Stimulated activated CD4-positive, alpha-beta T cell treated with anti-CD3 and anti-CD28 coated beads, Interleukin-15, amount 100 ng/mL, for 48 hours (primary cell): ENCODE measurements at places on chromosomes 2 and 18.

- DNase-seq, result no peak
Measured at GRCh38 chr2:1744151-1744445, 217 bp downstream of the PXDN start.

GRCh38 chr2:98086491-98087446 lies at the start of gene VWA3B:
Gene VWA3B (plus strand): TSS chr2:98087167. CDS start chr2:98093093, 5,926 bp downstream.
- DNase-seq, result no peak

GRCh38 chr18:37285825-37286224 lies 279.8 kb downstream of the CELF4 start:
- no peak for DNase-seq

DNA sequence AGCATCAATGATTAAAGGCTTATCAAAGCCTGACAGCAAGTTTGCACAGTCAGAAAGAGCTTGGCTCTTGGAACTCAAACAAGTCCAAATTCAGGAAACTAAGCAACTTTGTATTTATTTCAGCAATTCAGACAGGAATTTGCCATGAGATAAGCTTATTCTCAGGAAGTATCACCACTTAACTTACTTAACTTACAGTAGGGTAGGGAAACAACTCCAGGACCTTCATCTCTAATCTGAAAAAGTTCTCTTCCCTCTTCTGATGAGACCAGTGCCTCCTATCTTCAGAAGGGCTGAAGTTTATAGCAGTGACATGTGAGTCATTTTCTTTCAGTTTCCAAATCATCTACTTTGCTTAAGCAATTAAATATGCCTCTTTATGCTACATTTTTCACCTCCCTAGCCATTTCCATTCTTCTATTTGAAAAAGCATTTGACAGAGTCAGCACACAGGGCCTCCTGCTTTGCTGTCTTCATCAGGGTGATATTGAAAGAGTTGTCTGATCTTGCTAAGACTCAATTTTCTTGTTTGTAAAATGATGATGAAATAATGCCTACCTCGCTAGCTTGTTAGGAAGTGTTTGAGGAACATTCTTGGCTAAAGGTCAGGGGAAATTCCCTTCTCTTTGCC lies 389.5 kb downstream of the RND3 start:
- no peak for DNase-seq

DNA sequence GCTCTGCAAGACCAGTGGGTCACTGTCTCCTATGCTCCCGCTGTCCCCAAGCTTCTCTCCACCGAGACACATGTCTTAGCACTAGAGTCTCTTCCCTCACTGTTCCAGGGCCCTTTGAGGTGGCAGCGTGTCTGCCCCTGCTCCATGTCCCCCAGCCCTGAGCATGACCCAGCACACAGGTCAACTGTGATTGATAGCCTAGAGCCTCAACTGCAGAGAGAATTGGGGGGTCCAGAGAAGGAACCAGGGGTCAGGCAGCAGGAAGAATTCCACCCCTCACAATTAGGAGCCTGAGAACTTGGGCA lies 54.6 kb upstream of the ODC1 start:
- no peak for DNase-seq

DNA sequence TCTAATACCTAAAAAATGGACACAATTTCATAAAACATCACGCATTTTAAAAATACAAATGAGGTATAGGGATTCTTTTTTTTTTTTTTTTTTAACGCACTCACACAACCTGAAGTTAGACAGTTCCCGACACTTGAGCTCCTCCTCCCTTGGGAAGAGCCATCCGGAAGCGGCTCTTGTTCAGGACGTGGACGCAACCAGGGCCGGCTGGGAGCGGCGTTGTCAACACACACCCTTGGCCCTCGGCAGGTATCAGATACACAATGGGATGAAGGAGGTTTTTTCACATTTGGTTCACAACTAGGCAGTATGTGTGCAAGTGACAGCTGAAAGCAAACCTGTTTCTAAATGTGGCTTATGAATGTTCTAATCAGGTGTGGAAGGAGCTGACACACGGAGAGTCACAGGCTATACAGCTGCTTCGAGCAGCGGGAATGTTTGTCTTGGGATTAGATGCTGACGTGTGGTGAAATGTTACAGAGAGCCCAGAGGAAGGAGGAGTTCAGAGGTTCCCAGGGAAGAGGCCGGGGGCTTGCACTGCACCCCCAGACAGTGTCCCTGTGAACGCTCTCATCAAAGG lies 111.1 kb downstream of the PXDN start:
- DNase-seq, result no peak

- no peak for DNase-seq
Measured at GRCh38 chr2:220509096-220509757, 881.8 kb downstream of the SLC4A3 start.

GRCh38 chr2:65479524-65479923 lies 47.1 kb upstream of the SPRED2 start:
- DNase-seq, result no peak

- peak; percentile 59 for DNase-seq
Measured at GRCh38 chr2:37570773-37571586, 100.5 kb downstream of the CDC42EP3 start.

- DNase-seq, result no peak
Measured at GRCh38 chr2:27079233-27080139, 1.1 kb downstream of the EMILIN1 start.

- no peak for DNase-seq
Measured at GRCh38 chr2:63692002-63692606, 103.3 kb downstream of the MDH1 start.

DNA sequence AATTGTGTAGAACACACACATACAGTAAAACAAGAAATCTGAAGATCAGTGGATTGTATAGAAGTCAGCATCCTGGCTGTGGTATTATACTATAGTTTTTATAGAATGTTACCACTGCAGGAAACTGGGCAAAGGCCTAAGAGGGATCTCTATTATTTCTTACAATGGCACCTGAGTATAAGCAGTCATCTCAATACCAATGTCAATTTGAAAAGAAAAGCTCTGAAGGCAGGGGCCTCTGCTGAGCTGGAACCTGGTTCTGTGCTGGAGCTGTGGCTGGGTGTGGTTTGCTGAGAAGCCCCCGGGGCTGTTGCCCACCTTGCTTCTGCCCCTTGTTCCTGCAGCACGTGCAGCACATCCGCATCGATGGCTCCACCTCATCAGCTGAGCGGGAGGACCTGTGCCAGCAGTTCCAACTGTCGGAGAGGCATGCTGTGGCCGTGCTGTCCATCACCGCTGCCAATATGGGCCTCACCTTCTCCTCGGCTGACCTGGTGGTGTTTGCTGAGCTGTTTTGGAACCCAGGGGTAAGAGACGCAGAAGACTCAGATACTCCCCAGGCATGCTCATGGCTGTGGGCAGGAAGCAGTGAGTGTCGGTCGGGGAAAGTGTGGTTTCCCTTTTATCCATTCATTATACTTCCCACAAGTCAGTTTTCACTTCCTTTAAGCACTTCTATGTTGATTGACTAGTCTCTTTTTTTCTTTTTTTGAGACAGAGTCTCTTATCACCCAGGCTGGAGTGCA lies 23.5 kb upstream of the RPL37A start:
- DNase-seq, result no peak
